ENCODE measurements at places on chromosomes 4 and X.
A peak's percentile ranks its signal among the peaks of the same experiment; 100 is the strongest.

DNA sequence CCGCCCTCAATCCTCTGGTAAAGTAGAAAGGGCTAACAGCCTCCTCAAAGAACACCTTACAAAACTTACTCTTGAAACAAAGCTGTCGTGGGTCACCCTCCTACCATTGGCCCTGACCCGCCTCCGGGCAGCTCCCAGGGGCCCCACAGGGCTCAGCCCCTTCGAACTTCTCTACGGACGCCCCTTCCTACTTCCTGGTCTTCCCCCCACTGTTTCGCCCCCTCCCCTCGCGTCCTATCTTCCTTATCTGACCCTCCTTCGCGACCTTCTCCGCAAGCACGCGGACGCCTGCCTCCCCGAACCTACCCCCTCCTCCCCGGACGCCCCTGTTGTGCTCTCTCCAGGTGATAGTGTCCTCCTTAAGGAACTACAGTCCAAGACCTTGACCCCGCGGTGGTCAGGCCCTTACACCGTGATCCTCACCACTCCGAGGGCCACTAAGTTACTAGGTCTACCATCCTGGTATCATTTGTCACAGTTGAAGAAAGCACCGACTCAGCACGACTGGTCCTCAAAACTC lies 963.1 kb downstream of the RPA4 start:
- no peak for DNase-seq

- DNase-seq: no peak
Measured at GRCh38 chrX:134547047-134547679, 87.2 kb downstream of the HPRT1 start.

DNA sequence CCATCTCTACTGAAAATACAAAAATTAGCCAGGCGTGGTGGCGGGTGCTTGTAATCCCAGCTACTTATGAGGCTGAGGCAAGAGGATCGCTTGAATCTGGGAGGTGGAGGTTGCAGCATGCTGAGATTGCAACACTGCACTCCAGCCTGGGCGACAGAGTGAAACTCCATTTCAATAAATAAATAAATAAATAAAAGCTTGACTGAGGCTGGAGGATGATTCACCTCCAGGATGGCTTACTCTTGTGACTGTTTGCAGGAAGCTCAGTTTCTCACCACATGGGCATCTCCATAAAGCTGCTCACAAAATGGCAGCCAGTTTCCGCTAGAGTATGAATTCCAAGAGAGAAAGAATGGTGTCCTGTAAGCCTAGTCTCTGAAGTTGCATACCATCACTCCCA lies 191.7 kb upstream of the EDNRA start:
- no peak for DNase-seq

DNA sequence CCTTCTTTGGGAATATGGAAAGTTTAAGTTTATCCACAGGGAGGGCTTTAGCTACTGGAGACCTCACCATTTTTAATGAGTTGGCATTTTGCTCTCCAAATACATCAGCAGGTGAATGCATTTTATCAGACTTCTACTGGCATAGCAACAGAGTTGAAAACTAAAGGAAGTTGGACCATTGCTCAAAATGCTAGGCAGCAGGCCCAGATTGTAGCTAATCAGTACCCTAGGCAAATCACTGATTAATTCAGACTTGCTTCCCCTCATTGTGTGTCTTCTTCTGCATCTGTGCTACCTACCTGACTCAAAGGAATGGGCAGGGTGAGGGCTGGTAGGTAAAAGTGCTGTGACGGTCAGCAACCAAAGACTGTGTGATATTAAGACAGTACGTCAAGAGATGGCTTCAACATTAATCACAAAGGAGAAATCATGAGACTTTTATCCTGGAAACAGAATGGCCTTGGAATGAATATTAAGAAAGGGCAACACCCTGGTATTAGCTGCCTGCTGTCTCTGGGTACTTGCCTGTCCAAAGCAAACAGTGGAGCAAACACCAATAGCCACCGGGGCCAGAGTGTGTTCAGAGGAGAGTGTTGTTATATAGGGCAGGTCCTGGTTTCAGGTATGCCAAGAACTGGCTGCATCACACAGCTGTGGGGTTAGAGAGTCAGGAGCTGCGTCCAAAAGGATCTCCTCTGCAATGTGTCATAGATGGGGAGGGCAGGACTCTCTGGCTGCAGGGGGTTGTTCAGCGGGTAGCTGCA lies 17.1 kb upstream of the SMIM20 start:
- DNase-seq: no peak

DNA sequence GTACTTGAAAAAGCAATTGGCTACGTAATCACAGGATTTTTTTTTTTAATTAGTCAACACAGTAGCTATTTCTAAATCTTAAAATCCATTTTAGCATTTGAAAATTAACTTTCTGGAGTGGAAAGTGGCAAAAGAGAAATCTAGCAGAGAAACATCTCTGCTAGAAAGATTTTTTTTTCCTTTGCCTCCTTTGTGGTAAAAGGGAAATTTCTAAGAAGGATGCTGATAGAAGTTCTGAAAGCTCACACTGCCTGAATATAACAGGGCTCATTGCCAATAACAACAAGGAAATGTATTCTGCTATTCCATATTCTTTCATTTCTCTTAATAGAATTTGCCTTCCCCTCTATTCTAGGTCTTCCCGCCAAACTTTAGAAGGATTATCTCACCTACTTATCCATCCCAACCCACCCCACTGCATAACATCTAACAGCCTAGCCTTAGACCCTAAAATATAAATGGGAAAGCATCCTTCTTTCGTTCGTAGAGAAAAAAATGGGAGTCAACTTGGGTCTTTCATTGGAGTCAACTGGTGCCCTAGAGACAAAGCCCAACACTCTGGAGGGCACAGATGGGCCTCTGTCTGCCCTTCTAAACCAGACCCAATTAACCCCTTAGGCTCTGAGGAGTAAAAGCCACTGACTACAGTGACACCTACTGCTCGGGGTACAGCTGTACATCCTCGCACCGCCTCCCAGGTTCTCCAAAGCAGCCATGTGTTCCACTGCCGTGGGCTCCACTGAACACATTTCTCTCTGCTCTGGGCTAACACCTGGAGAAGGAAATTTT lies 103.9 kb downstream of the MAML3 start:
- no peak for DNase-seq

- no peak for DNase-seq
Measured at GRCh38 chr4:111512081-111512783, 633.0 kb upstream of the FAM241A start.

- no peak for DNase-seq
Measured at GRCh38 chr4:7403001-7403400, 31.7 kb downstream of the PSAPL1 start.

DNA sequence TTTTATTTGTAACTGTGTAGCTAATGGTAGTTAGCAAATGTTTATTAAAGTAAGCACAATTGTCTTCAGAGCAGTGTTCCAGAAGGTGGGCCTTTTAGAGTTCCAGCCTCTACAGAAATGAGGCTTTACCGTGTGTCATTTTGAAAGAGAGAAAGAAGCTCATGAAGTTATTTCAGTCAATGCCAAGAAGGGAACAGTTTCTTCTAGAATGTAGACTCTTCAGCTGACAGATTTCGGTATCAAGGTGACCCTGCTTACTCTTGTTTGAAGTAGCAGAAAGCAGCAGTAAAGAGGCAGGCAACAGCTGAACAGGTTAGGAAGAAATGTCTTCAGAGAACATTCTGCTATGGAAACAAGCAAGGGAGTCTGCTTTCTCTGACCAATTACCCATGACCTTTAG lies 93.6 kb downstream of the TASL start:
- no peak for DNase-seq

GRCh38 chr4:168886351-168886750 lies 123.7 kb downstream of the CBR4 start:
- no peak for DNase-seq

DNA sequence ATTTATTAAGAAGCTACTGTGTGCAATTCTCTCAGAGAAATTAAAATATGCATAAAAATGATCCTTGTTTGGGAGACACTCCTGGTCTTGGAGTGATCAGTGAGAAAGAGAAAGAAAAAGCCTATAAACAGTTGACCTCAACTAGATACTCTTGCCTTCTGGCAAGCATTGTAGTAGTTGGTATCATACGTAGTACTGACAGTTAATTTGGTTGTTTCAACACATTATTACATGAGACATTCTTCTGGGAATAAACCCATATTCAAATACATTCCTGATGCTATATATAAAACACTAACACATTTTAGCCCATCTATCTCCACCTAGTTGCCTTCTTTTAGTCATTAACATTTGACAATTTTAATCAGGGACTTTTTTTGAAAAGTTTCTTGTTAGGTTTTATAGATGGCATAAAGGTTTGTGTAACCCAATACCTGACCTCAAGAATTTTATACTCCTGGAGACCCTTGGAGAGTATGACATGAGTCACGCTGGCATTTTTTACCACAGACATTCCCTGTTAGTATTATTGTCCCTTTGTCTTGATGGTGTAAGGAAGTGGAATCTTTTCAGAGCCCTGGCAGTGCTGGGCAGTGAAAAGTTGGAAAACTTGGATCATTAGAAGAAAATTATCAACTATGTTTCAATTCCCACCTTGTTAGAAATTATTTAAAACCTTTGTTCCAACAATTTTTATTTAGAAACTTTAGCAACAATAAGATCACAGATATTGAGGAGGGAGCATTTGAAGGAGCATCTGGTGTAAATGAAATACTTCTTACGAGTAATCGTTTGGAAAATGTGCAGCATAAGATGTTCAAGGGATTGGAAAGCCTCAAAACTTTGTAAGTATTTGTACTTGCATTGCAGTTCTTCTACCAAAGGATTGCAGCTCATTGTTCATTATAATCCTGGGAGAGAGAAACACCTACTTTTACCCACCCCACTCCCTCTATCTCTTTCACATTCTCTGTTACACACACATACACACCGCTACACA lies 167.1 kb upstream of the PACRGL start:
- DNase-seq: no peak

DNA sequence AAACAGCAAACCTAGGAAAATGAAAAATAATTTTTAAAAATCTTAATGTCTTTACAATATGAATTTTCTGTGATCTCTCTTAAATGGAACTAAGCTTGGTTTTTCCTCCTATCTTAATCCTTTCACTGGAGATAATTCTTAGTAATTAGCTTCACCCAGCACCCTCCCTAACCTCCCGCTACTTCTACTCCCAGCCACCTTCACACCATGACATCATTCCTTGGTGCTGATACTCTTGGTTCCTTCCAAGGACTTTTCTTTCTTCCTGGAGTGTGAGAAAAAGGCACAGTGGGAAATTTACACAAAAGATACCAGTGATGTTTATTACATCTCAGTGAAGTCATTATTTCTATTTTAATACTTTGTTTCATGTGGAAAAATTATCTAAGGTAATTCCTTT lies 163.6 kb upstream of the PLAC1 start:
- no peak for DNase-seq

DNA sequence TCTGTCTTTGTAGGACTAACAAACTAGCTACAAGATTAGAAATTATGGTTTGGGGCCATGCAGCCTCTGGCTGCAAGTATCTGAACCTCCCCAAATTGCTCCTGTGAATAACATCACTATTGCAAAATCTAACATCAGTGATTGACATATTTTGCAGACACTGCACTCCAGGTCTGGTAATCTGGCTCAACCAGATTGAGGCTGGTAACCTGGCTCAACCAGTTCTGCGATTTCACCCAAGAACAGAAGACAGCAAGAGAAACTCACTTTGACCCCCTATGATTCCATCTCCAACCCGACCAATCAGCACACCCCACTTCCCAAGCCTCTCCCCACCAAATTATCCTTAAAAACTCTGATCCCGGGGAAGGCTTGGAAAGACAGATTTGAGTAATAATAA lies 20.9 kb downstream of the SPIN3 start:
- DNase-seq: no peak

- no peak for DNase-seq
Measured at GRCh38 chrX:41332408-41333002, 1.5 kb upstream of the DDX3X start.

GRCh38 chrX:150486011-150486410 lies 82.4 kb upstream of the MTM1 start:
- peak; percentile 31 for DNase-seq

DNA sequence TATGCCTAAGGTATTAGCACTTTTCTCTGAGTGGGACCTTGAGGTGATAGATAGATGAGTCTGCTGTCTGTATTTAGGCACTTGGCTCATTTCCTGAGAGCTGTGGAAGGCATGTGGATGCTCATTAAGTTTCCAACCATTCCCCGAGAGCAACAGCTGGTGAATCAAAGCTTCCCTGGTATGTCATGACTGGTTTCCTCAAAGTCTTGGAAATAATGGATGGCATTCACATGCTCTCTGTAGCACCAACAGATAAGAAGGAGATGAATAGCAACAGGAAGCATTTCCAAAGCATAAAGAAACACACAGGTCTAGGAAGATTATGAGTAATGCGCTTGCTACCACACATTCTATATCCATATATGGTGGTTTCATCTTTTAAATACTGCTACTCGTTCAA lies 118.3 kb upstream of the ETNPPL start:
- DNase-seq: no peak

DNA sequence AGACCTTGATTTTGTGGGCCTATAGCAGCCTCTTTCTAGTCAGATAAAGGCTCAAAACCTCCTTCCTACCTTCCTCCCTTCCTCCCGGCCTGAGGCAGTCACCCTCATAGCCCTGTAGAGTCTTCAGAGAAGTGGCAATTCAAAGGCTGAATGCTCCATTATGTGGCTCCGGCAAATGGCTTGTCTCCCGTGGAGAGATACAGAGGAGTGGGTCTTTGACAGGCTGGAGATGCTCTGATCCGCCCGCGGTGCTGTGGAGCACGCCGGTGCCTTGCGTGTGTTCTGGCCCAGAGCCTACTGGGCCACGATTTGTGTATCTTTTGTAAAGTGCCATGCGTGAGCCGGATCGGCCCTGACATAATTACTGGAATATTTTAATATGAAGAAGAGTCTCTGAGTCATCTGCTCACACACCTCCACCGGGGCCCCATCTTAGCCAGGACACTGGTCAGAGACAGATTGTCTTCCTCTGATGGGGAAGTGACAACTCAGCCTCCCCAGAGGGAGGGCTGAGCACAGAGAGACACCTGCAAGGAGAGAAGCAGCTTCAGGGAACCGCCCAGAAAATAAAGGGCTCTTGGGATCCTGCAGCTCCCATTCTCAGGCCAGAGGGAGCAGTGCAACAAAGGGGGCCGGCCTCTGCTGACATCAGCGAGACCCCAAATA lies 88.7 kb downstream of the DCTD start:
- no peak for DNase-seq

GRCh38 chrX:8036914-8037313 lies 109.7 kb upstream of the PNPLA4 start:
- DNase-seq: no peak

- DNase-seq: no peak
Measured at GRCh38 chr4:40173470-40173875, 23.4 kb upstream of the RHOH start.

DNA sequence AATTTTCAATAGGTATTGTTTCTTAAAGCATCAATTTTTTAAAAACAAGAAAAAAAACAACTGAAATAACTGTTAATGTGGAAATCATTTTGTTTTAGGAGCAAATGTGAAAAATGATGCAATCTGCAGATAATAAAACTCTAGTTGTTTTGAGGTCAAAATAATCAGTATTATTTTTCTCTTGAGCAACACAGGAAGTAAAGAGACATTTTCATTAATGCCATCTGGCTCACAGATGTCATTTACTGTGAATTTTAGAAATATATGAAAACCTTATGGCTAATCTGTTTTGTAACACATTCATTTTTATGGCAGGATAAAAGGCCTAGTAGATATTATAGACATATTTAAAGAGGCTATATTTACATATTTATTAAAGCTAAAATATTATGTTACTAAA lies 141.6 kb downstream of the PCDH18 start:
- DNase-seq: no peak

- no peak for DNase-seq
Measured at GRCh38 chr4:138406876-138407275, 164.7 kb upstream of the SLC7A11 start.

GRCh38 chrX:12906046-12906761 lies at the start of gene TLR8:
TSS of gene TLR8 (plus strand) at chrX:12906620. CDS start at chrX:12906707, 87 bp downstream.
- DNase-seq: no peak
